COLO829 (cell line): ENCODE measurements at places on chromosomes 2 and 18.

- DNase-seq = no peak
Observed at GRCh38 chr2:205405194-205405593, 277.1 kb upstream of the NRP2 start.

DNA sequence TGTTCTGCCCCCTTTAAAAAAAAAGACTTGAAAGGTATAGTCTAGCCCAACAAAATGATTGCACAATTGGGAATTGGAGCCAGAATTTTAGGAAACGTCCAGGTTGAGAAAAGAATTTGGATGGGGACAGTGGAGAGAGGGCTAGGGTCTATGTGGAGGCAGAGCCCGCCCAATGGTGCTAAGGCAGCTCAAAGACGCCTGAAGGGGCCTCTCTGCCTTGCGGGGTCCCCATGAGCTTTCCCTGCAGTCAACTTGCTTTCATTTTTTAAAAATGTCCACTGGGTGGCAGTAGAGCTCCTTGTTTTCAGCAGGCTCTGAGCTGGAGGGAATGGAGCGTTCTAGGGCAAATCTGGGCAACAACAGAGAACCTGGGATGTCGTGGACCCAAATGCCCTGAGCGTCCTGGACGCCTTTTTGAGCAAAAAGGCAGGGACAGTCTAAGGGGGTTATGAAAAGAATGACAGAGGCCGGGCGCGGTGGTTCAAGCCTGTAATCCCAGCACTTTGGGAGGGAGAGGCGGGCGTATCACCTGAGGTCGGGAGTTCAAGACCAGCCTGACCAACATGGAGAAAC is 40.2 kb upstream of the ITM2C start:
- DNase-seq = peak; percentile 54

GRCh38 chr2:152620985-152621384 is 96.3 kb downstream of the PRPF40A start:
- no peak for DNase-seq

GRCh38 chr18:58186258-58186948 is 142.4 kb downstream of the NEDD4L start:
- DNase-seq = peak; percentile 48

GRCh38 chr2:208807756-208808155 is 401.2 kb downstream of the PTH2R start:
- DNase-seq = no peak

- DNase-seq = no peak
Observed at GRCh38 chr18:27206411-27206810, 21.3 kb upstream of the CHST9 start.

DNA sequence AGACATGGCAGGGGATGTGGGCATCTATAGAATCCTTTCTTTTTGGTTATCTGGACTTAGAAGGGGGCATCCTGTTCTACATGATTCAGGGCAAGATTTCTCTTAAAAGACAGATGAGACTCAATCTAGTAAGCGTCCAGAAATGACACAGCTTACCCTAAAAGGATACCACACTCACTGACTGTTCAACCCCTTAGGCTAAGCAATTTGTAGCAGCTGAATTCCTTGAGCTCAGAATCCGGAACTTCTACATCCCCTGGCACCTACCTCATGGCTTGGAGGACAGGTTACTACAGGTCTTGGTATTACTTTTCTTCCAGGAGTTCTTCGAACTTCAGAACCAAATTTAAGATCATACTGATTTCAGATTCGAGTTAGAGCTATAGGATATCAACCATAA is 138.4 kb downstream of the LAMA3 start:
- DNase-seq = no peak

- DNase-seq = no peak
Observed at GRCh38 chr2:204108781-204109295, 172.3 kb downstream of the ICOS start.

- DNase-seq = peak; percentile 88
Observed at GRCh38 chr2:222136106-222136630, 162.6 kb downstream of the PAX3 start.

GRCh38 chr2:231161877-231162329 is 36.5 kb upstream of the ARMC9 start:
- DNase-seq = peak; percentile 57

DNA sequence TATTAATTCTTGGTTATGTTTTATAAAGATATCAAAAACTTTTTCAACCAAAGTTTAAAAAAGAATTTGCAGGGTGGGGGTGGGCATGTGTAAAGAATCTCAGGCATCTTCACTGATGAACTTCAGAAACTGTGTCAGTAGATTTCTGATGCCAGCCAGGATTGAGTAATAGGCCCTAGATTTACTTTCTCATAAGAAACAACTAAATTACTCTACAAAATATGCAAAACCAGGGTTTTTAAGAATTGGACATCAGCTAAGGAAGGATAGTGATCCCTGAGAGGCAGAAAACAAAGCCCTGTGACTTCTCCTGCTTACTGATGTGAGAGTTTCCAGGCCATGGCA is 11.9 kb upstream of the IL1R1 start:
- DNase-seq = no peak

- DNase-seq = no peak
Observed at GRCh38 chr2:171100370-171100769, 60.3 kb downstream of the TLK1 start.

DNA sequence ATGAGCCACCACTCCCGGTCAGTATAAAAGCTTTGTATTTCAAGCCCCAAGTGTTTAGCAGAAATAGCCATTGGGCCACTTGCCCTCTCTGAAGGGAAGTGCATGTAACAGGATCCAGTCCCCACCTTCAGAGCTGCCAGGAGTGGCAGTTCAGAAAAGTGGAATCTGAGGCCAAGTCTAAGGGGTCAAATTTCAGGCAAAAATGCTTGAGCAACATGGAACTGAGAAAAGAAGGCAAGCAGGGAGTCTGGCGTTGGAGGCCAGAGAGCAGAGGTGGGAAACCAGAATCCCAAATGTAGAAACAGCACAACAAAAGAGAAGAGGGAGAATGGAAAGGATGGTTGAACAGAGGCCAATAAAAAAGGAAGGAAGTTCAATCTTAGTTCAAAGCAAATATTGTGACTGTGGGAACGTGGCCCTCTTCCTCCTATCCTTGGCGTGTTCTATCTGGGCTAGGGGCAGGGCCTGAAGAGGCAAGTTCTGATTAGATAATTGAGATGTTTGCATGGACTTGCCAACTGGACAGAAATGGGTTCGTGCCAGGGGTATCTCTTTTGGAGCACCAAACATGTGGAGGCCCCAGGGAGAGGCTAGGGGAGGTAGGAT is 102.2 kb downstream of the AP1S3 start:
- DNase-seq = no peak

- DNase-seq = no peak
Observed at GRCh38 chr18:58222432-58223125, 178.6 kb downstream of the NEDD4L start.

DNA sequence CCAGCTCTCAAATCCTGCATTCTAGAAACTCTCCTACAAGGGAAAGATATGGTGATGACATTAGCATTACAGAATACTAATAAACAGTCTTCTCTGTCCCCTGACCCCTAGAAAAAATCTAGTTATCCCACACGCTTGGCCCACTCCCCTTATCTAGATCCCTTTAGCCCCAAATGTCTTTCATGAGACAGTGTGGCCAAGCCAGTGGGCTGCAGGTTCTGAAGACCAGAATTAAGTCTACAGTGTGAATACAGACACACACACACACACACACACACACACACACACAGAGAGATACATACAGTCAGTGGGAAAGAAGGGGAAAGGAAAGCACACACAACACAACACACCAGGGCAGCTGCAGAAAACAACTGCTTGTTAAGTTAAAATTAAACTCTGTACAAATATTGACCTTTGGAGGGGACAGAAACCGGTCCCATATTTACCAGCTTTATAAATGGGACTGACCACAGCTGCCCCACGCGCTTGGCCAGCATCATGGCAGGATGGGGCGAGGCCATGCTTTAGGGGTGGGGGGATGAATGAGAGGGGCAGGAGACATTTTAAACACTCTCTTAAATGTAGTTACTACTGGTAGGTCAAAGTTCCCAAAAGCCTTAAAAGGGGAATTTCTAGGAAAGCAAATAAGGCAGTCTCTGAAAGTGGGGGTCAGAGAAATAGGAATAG is 49.1 kb downstream of the NHEJ1 start:
- no peak for DNase-seq

- no peak for DNase-seq
Observed at GRCh38 chr2:240374085-240374907, 61.2 kb upstream of the GPC1 start.

DNA sequence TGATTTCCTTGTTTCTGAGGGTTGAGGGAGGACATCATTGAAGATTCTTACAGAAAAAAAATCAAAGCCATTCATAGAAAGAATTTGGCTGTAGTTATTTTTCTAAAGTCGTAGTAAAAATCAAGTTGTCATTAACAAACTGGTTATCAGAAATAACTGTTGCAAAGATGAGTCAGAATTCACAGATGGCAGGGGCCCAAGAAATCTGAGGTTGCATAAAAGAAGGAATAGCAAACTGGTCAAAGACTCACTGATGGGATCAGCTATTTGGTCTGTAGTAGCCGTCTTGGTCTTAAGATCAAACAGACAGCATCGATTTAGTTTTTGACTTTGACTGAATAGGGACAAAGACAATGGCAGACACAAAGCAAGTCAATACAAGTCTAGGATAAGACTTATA is 334.3 kb downstream of the FIGN start:
- peak; percentile 8 for DNase-seq

DNA sequence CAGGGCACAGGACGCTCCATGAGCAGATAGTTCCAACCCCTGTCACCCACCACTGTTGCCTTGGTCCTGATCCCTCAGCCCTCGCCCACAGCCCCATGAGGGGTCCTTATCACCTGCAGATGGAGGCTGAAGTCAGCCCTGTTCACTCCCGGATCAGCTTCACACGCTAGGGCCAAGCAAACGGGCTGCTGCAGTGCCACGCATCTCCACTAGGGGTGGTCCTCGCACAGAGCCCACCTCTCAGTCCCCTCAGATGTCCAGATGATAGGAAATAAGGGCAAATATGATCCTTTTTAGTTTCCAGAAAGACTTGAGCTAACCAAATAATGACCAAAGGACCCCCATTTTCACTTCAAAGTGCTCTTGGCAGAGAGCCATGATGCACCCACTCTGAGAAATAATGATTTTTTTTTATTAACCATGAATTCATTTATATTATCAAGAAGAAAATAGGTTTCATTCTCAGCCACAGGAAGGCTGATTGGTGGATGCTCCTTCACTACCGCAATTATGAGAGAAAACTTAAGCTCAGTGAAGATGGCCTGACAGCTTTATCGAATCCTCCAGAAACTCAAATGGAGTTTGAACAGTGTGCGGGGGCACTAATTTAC is 71.9 kb upstream of the KLHL29 start:
- peak; percentile 20 for DNase-seq

DNA sequence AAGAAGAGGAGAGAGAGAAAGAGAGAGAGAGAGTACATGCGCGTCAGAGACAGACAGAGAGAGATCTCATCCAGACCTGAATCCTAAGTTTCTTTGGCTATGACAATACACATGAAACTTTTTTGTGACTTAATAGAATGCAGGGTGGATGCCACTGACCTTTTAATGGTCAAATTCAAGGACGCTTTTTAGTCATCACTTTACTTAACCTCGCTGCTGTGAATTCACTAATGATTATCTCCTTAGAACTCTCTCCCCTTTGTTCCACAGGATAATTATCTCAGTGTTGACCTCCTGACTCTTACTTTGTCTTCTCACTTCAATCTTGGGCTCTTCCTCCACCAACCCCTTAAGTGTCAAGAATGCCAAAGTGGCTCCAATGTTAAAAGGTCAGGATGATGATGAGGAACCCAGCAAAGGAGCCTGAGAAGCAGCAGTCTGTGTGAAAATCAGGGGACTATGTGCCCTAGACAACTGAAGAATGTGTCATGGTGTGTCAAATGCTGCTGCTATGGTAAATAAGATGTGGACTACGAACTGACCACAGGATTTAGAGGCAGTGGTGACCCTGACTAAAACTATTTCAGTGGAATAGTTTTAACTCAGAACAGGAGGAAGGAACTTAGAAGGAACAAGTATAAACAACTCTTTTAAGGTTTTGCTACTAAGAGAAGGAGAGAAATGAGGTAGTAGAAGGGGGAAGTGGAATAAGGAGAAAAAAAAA is 382.1 kb downstream of the ZEB2 start:
- no peak for DNase-seq

DNA sequence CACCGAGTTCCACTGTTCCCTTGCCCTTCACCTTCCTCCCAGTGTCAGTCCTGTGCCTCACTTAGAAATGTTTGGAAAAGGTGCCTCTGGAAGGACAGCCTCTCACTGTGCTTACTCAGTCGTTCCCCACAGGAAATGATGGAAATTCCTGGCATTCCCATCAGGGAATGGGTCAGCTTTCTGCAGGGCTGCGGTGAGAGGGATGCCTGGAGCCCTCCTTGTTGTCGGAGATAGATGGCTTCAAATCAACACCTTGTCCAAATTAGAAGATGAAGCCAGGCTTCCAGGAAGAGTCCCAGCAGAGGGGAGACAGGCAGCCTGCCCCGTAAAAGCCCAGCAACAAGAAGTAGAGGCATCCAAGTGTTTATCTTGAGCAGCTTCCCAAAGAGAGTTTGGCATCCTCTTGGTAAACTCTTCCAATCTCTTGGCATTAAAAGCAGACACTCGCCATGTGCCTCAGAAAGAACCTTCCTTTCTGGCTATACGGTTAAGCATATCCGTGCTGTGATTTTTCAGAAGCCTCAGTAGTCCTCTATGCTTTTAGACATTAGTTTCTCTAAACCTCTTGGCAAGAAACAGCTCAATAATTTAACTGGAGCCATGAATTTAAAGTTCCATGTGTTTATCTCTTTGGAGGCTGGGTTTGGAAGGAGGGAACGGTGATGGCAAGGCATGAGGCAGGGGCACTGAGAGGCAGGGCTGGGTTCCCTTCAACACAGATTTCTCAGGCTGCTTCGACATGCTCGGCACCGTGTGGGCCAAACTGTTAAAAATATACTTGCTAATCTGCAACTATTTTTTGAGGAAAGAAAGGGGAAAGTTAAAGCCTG is 25.1 kb downstream of the COLEC12 start:
- no peak for DNase-seq

DNA sequence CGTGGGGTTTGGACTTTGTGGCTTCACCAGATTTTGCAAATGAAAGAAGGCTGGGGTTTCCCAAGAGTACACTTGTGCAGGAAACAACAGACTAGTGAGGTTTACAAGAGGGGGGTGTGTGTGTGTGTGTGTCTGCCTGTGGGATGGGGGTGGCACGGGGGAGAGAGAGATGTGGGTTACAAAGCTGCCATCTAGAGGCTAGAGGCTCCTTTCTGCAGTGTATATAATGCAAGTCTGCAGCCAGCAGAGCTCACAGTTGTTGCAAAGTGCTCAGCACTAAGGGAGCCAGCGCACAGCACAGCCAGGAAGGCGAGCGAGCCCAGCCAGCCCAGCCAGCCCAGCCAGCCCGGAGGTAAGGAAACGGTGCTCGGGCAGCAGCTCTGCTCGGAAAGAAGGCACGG is at the start of gene ACKR3:
ACKR3 (plus strand) TSS at position 253 of the 401 bp plus-strand sequence. CDS start 10,641 bp downstream, outside the sequence.
- DNase-seq = no peak

- no peak for DNase-seq
Observed at GRCh38 chr2:231909631-231910030, 16.6 kb downstream of the NPPC start.
